ENCODE measurements at places on chromosomes 5 and 9. TPM values are rescaled to one million over a fixed set of nuclear protein-coding genes. Genes with fewer than 3 reads are reported as not detected.

GRCh38 chr9:13902286-13903066 is 411.5 kb downstream of the NFIB start:
- ATAC-seq, result no peak

DNA sequence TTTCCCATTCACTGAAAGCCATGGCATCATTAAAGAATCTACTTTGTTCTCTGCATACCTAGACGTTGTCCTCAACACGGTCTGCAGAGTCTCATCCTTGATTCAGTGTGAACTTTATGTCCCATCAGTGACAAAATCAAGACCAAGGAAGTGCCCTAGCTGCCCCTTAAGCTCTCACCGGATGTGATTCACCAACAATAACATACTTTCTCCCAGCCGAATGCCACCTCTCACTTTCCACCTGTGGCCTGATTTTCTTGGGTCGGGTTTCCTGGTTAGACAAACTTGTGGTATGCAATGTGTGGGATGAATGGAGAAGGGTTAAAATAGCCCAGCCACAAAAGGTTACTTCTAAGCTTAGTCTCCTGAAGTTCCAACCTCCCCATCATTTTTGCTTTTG is 145.3 kb upstream of the PAPPA start:
- peak; percentile 14 for ATAC-seq

DNA sequence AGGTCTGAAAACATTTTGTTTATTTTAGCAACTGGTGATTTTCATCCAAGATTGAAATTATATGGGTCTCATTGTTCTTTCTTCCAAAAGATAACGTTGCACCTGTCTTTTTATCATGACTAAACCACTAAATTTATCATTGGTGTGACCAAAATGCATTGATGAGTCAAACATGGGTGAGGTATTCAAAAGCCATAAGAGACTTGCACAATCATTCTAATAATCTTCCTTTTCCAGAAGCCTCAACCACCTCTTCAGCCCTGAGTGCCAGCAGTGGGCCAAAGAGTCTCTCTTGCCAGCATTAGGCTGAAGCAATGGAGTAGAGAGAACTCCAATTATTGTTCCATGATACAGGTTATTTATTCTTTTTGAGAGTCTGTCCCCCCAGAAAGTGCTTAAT is 198.9 kb downstream of the LURAP1L start:
- ATAC-seq, result no peak

PCDHAC1 gene
- total RNA-seq, result 0.04 TPM

Measured in esophagus mucosa (tissue), 1 donor.